ENCODE measurements at places on chromosomes 5 and 9. TPM values are rescaled to one million over a fixed set of nuclear protein-coding genes. Genes with fewer than 3 reads are reported as not detected.

- DNase-seq = no peak
Observed at GRCh38 chr5:176153741-176154140, 84.5 kb upstream of the SIMC1 start.

GRCh38 chr5:150801117-150801927 lies 22.8 kb downstream of the SMIM3 start:
- peak; percentile 90 for DNase-seq

DNA sequence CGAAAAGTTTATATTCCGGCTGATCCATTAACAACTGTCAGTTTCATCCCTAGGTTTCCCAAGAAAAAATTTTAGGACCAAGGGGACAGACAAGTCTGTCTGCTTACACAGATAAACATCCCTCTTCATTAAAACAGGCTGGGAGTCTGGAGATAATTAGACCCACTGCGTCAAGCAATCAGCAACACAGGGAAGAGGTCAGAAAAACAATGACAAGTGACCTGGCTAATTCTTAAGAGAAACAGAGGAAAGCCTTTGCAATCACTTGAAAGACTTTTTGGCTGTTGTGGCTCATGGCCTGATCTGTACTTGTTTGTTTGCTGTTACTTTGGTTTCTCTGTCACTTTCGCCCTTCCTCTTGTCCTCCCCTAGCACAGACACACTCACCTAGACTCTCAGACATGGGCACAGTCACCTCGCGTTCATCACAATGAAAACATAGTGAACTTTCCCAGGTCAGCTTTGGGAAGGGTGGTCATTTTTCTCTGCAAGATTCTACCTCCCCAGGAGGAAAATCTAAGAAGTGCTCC lies 2.9 kb upstream of the CCDC192 start:
- no peak for DNase-seq

Gene LCN10
- total RNA-seq = not detected

- no peak for DNase-seq
Observed at GRCh38 chr9:6557883-6558616, 87.5 kb downstream of the GLDC start.

DNA sequence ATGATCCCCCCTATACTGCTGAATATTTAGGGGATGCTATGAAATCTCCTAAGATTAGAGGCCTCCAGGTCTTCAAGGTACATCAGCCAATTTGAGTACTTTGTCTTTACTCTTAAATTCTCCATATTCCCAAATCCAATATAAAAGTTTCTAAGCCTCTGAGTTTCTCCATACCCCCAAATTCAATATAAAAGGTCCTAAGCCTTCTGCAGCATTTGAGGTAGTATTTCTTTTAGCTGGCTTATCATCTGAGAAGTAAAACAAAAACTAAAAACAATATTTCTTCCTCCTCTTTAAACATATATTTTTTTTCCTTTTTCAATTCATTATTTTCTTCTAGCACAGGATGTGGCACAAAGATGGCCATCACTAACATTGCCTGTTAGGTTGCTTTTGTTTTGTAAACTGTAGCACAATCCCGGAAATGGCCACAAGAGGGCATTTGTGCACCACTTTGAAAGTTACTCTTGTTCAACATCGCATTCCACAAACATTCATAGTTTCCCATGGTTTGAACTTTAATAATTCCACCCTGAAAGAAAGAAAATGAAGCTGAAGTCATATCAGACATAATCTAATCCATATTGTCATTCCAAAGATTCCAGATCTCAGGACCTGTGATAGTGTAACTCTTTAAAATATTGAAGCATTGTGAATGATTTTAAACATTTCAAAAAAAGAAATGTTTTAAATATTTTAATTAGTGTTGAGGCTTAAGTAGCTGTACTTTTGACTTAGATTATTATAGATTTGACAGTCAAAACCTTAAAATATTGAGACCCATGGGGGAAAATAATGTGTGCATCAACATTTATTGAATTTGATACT lies 21.0 kb upstream of the SCGB3A2 start:
- peak; percentile 86 for DNase-seq

Gene DMXL1
- total RNA-seq = 7.9 TPM

DNA sequence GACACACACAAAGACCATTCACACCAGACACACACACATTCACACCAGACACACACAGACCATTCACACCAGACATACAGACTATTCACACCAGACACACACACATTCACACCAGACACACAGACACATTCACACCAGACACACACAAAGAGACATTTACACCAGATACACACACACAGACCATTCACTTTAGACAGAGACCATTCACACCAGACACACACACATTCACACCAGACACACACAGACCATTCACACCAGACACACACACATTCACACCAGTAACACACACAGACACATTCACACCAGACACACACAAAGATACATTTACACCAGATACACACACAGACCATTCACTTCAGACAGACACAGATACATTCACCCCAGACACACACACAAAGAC lies 29.0 kb upstream of the FCN1 start:
- DNase-seq = no peak

- no peak for DNase-seq
Observed at GRCh38 chr9:74498621-74499095, 1.5 kb downstream of the RORB start.

GRCh38 chr5:38751103-38751502 lies 94.7 kb upstream of the OSMR start:
- DNase-seq = no peak

DNA sequence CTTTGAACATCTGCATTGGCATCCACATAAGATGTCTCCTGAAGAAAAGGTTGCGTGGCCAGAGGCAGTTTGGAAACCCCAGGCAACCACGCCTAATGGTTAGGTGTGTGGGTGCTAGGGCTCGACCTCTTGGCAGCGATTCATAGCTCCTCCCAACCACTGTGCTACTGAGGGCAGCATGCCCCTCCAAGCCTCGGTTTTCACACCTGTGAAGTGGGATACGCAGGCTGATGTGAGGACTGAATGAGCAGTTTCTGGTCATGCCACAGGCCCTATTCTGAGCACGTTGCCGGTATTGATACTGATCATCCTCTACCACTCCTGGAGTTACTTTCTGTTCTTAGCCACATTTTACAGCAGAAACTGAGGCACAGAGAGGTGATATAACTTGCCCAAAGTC lies 19.1 kb downstream of the NDST1 start:
- no peak for DNase-seq

Gene LCN12
- 0.58 TPM for total RNA-seq

DNA sequence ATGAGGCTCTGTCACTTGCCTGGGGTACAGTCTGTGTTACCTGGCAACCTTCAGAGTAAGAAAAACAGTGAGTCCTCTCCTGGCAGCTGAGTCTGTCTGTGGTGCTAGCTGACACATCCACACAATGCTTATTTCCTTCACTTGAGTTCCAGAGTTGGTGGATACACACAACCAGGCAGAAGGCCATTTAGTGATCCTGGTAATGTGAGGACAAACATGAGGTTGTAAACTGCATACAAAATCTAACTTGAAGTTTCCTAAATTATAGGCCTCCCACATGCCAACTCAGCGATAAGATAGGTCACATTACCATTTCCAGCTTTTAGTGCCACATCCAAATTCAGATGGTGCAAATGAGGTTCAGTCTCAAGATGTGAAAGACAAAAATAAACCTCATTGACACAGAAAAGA lies 125.5 kb downstream of the DCP2 start:
- no peak for DNase-seq

DNA sequence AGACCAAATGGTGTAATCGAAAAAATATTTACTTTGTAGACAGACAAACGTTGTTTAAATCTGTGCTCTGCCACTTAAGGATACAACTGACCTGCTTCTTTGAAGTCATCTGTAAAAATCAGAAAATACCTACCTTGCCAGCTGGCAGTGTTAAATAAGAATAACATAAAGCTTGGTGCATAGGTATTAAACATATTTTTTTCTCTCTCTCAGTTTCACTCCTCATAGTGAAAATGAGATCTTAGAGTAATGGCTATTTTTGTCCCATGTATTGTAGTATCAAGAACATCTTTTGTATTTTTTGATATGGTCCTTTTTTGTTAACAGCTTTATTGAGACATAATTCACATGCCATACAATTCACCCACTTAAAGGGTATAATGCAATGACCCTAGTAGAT lies 17.9 kb upstream of the RANBP17 start:
- no peak for DNase-seq

GRCh38 chr5:169243651-169244422 lies 57.1 kb downstream of the SLIT3 start:
- DNase-seq = no peak

DNA sequence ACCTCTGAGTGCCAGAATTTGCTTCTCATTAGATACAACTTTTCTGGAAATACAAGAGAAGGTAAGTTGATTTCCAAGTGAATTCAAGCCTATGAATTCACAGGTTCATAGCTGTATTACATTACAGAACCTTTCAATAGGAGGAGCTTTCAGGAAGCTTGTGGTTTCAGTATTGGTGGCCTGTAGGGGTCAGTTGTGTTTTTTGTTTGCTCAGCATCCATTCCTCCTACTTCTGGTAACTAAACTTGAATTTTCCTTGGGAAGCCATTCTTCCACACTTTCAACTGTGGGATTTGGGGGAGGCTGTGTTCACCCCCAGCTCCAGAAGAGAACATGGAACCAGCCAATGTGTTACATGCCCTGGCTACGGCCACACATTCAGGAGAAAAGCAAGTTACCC lies 5.6 kb upstream of the CYSTM1 start:
- peak; percentile 43 for DNase-seq

Gene TTC16
- total RNA-seq = not detected

- no peak for DNase-seq
Observed at GRCh38 chr9:20227166-20227874, 395.0 kb downstream of the MLLT3 start.

GRCh38 chr9:122816163-122816867 lies 12.1 kb downstream of the PDCL start:
- DNase-seq = no peak

DNA sequence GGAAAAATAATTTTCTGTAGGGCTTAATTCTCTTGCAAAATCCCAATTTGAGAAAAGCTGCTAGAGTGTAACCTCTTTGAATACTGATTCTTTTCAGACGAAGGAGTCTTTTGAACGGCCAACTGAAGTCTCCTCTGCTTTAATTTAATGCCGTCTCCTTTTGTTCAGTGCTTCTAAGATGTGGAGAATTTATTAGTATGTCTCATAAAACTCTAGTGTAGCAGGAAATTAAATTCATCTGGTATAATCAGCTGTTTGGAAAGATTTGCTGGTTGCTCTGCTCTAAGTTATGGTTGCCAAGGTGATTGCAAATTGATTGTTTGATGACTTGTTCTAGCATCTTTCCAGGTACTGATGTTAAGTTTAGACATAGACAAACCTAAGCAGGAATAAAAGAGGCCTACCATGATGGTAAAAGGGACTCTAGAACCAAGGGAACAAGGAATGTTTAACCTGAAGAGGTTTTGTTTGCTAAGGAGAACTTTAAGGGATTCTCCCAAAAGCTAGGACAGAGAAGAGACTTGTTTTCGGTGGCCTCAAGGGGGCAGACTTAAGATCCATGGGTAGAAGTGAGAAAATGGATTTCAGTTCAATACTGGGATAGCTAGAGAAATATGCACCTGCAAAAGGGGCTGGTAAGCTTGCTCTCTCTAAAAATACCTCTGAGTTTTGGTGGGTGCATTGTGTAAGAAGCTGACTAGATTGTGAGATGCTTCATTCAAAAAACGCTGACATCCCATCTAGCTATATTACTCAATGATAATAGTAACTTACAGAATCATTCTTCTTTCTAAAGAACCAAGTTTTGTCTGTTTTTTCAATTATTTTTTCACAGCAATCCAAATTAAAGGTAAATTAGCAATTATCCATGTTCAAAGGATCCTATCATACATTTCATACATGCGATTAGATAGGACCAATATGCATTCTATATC lies 5.7 kb upstream of the ADRB2 start:
- peak; percentile 74 for DNase-seq

- peak; percentile 80 for DNase-seq
Observed at GRCh38 chr9:114906922-114907571, 23.3 kb downstream of the TNFSF8 start.

DNA sequence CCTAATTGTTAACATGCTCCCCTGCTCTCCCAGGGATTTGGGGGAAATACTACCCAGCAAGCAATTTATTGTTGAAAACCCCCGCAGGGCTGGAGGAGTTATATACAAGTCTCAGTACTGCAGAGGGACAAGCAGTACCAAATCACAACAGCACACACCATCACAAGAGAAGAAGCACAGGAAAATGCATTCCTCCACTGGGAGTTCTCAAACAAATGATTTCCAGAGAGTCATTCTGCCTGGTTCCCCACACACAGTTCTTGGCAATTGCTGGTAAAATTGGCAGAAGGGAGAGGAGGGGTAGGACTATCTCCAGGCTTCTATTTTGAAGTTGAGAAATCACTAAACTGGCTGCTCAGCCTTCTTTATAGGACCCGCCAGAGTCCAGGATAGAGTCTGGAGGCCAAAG lies 16.8 kb downstream of the SIL1 start:
- DNase-seq = no peak

DNA sequence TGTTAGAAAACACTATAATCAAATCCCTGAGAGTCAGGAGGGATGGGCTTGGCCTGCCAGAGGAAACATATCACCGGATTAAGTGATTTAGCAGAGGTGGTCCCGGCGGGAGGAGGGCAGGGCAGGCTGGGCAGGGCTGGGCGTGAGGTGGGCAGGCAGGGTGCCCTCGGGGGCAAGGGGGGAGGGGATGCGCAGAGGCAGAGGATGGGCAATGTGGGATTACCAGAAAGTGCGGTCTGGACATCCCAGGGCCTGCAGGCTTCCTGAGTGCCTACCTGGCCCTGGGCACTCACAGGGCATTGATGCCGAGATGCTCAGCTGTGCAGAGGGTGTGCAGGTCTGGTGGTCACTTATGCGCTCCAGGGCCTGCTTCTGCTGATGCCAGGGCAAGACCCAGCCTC lies 115.2 kb downstream of the ADAMTS2 start:
- DNase-seq = no peak

- no peak for DNase-seq
Observed at GRCh38 chr9:128396970-128397613, 23.6 kb upstream of the CERCAM start.

DNA sequence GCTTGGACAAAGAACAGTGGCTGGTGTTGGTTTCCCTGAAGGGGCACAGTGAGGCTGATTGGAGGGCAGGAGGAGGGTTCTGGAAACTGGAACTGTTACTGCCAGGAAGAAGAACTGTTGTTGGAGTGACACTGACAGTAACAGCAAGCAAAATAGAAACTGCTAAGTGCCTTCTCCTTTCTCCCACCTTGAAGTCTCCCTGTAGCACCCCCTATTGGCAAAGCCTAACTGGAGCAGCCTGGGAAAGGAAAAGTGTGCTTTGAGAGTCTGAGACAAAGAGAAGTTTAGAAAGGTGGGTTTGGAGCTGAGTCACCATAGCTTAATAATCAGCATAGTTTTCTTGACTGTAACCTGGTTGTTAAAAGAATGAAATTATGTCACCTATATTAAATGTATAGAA lies 2.5 kb upstream of the TMEM174 start:
- DNase-seq = peak; percentile 43

- DNase-seq = no peak
Observed at GRCh38 chr9:37596504-37596903, 4.1 kb upstream of the TOMM5 start.

- no peak for DNase-seq
Observed at GRCh38 chr9:29701559-29701958, 2128.3 kb upstream of the C9orf72 start.

Gene GPR150
- not detected for total RNA-seq

- no peak for DNase-seq
Observed at GRCh38 chr5:1565737-1566734, 42.3 kb upstream of the LPCAT1 start.

Measured in HT-29 (cell line).